ENCODE measurements at places on chromosomes 2 and 18. TPM values are rescaled to one million over a fixed set of nuclear protein-coding genes. Genes with fewer than 3 reads are reported as not detected.

DNA sequence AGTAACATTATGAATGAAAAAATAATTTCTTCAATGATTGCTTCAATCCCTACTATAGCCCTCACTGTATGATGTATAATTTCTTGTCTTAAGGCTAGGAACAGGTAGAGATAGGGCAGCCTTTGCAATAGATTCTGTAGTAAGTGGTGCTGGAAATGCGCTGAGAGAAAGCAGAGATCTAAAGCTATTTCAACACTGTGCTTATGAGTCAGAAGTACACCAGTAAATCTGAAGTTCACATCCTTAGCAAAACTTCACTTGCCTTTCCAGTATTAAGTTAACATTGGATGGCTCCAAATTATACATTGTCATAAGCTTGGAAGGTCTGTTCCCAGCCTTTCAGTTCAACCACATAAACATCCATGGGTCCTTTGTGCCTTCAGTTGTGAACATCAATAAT, 178.2 kb upstream of the EPHA4 start:
- no peak for DNase-seq

DNA sequence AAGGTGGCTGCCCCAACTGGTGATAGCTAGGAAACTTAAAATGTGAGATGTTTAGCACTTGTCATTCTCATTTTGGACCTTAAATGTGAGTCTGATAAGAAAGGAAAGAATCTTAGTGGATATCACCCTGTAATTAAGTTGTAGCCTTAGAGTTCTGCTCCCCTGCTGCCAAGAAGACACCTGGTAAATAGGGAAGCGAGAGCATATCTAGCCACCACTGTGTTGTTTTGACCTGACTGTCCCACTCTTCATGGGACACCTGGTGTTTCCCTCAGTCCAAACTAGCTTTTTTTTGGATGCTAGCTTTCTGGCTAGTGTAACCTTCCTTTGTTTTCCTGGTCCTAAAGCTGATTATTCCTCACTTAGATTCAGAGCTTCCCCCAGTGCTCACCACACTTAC, 357.6 kb downstream of the RAD51AP2 start:
- no peak for DNase-seq

GRCh38 chr18:39296293-39296888, 1730.8 kb upstream of the CELF4 start:
- DNase-seq: no peak

GRCh38 chr2:19355931-19356544, 2.4 kb downstream of the OSR1 start:
- DNase-seq: no peak

DNA sequence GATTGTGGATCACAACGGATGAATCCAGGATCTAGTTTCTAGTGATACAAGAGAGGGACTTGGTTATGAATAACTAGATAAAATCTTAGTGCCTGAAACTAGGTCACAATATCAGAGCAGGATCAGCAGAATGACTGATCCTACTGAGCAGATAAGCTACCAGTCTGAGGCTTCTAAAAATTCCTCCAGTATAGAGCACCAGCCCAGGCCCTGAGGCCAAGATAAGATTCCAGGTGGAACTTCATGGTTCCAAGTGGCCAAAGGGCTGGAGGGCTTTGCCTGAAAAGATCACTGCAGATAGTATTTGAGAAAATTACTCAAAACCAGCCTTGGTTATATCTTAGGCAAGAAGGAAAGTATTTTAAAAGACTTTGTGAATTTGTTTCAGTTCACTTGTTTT, 162.4 kb downstream of the GREB1L start:
- no peak for DNase-seq

- DNase-seq: no peak
Observed at GRCh38 chr18:69978732-69979715, 31.4 kb upstream of the CD226 start.

DNA sequence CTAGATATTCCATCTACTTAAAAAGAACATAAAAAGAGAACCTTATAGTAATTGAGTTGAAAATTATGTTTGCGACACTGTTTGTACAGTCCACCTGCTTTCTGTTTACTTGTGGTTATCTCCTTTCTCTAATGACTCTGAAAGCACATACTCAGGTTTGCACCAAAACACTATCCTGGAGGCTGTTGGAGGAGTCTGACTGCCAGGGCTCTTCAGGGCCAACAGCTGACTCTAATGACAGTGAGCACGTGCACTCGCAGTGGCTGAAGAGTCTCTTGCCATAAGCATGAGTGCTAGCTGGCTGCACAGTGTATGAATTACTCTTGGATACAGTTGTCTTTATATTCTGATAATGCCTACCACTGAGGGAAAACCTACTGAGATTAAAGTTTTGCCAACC, 16.7 kb upstream of the GLS start:
- no peak for DNase-seq

The KIDINS220 gene
- polyA plus RNA-seq: 41.2 TPM

The TEX44 gene
- not detected for polyA plus RNA-seq

The PCARE gene
- 0.08 TPM for polyA plus RNA-seq

The NIFK gene
- polyA plus RNA-seq: 80.9 TPM

All from adrenal gland (tissue), 19 donors.